ENCODE measurements at places on chromosomes 6 and 20. TPM values are rescaled to one million over a fixed set of nuclear protein-coding genes. Genes with fewer than 3 reads are reported as not detected.

Gene MOXD1
- total RNA-seq = 13.2 TPM

Gene COQ3
- total RNA-seq = 5.8 TPM

Gene HLA-DOA
- 1.7 TPM for total RNA-seq

Gene CST7
- total RNA-seq = not detected

Gene NOTCH4
- 4.7 TPM for total RNA-seq

Gene TENT5A
- 17.4 TPM for total RNA-seq

Gene LPA
- total RNA-seq = not detected

Gene SLC22A3
- total RNA-seq = 8.1 TPM

Gene TMEM217
- total RNA-seq = 0.99 TPM

Gene CAPN11
- total RNA-seq = not detected

- no peak for DNase-seq
These were observed at the start of gene F13A1 for GRCh38 chr6:6319952-6320811. Gene F13A1 (minus strand): TSS chr6:6320662. CDS start chr6:6318664, 1,998 bp downstream.

- DNase-seq = no peak
These were observed 86.7 kb downstream of the TRERF1 start for GRCh38 chr6:42365021-42365420.

- no peak for DNase-seq
These were observed 219.9 kb downstream of the ALDH8A1 start for GRCh38 chr6:134730013-134730412.

- DNase-seq = no peak
These were observed 90.7 kb upstream of the SASH1 start for GRCh38 chr6:148251891-148252290.

- peak; percentile 31 for DNase-seq
These were observed 225.3 kb upstream of the FAM83B start for GRCh38 chr6:54621285-54621684.

GRCh38 chr20:63747622-63748069 is 8.1 kb downstream of the SLC2A4RG start:
- DNase-seq = no peak

DNA sequence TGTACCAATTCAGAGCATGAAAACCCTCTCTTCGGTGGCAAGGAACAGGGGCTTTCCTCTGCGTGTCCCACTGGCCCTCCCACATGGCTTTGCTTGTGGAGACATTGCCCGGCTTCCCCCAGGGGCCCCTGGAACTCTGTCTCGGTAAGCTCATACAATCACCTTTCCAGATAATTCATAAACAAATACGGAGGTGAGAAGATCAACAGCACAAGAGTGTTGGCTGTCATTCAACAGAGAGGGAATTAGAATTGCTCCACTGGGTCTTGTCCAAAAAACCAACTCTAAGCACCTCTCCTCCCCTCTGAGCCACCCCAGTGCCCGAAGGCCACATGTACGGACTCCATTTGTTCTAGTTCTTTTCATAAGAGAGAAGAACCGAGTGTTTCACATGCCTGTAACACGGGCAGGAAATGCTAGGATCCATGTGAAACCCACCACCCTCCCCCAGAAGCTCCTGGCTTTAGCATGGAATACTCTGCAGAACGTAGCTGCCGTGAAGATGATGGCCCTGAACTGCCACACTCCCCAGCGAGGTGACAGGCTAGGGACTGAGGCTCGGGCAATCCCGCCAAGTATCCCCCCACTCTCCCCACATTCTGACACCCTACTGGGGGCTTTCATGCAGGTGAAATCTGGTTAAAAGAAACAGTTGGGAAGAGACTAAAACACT is 24.6 kb upstream of the FOXC1 start:
- DNase-seq = no peak

- DNase-seq = no peak
These were observed 3.6 kb downstream of the CPNE1 start for GRCh38 chr20:35661053-35661452.

DNA sequence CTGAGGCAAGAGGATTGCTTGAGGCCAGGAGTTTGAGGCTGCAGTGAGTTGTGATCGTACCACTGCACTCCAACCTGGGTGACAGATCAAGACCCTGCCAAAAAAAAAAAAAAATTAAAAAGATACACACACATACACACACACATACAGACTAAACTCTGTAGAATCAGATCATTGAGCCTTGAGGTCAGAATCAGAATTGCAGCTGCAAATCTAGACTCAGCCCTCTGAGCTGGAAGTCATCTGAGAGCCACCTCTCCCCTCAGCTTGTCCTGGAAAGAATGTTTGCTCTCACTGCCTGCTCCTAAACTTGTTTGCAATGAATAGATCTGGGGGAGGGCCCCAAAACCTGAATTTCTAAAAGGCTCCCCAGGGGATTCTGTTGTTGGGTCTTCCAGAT is 41.4 kb upstream of the ANGPT4 start:
- no peak for DNase-seq

GRCh38 chr6:35401514-35401913 is 50.6 kb upstream of the FANCE start:
- DNase-seq = peak; percentile 47

- DNase-seq = no peak
These were observed 1.4 kb upstream of the TSPYL4 start for GRCh38 chr6:116255246-116255800.

DNA sequence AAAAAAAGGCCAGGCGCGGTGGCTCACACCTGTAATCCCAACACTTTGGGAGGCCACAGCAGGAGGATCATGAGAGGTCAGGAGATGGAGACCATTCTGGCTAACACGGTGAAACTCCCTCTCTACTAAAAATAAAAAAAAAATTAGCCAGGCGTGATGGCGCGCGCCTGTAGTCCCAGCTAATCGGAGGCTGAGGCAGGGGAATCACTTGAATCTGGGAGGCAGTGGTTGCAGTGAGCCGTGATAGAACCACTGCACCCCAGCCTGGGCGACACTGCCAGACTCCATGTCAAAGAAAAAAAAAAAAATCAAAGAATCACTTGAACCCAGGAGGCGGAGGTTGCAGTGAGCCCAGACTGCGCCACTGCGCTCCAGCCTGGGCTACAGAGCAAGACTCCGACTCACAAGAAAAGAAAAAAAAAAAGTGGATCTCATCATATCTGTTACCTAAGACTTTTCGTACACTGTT is 4.2 kb downstream of the RBM39 start:
- DNase-seq = no peak

- DNase-seq = no peak
These were observed 147.3 kb upstream of the FOXQ1 start for GRCh38 chr6:1164600-1164999.

GRCh38 chr6:25088513-25088912 is 152.8 kb upstream of the RIPOR2 start:
- DNase-seq = no peak

DNA sequence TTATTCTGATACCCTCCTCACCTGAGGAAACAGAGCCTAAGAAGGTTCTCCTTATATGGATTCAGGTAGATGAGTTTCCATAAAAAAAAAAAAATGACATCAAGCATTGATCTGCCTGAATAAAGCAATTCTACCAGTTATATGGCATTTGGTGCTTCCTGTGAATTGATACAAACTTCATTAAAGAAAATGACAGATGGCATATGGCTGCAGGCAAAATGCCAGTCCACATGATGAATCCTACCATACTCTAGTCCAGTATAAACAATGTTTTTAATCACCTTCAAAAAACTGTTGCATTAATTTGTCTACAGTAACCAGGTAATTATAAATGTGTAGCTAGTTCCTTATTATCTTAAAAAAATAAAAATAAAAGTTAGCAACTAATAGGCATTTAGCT is 559.2 kb upstream of the FLRT3 start:
- DNase-seq = no peak

DNA sequence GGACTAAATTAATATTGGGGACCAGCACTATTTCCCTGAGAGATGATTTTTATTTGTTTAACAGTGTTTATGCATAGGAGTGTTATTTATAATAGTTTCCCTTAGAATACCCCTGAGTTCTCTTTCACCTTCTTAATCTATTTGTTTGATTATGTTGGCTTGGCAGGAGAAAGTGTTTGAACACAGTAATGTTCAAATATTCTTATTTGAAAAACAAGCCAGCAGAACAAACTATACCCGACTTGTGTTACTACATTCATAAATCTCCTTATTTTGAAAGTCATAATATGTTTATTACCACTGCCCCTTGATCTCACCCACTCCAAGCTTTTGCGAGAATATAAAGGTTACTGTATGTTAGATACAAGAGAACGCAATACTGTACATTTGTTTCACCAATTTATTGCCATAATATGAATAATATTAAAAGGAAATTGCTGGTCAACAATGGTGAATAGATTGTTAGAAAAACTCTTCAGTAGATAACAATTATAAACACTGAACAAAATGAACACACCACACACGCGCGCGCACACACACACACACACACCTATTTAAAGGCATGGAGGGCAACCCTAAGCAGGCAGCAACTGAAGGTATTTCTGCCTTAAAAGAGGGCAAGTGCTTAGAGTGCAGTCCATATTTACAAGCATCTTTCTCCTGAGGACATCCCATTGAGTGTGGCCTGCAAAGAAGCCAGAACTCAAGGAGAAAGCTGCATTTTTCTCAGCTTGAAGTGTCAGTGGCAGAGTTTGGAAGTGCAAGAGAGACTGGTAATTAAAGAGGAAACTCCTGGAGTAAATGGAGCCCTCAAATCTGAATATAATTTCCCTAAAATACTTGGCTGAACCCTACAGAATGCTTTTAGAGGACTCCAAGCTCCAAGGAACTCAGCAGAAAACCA is 279.4 kb upstream of the MAN1A1 start:
- no peak for DNase-seq

- DNase-seq = peak; percentile 88
These were observed 23.7 kb downstream of the HLA-A start for GRCh38 chr6:29965873-29966601.

GRCh38 chr6:100925749-100926148 is 44.6 kb upstream of the ASCC3 start:
- DNase-seq = no peak

DNA sequence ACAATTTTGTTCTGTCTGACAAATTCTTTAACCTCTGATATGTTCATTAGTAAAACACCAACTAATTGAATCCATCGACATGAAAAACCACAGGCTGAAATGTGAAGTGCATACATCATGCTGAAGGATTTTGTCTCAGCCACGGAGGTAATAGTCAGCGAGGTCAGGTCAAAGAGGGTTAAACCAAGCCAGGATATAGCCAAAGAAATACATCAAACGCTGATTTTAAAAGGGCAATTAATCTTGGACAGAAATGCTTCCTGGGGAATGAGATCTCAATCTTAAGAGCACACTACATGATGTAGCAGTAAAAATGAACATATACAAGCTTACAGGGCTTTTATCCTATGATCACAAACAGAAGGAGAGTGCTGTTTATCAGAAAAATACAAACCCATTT is 106.7 kb downstream of the PRDM1 start:
- no peak for DNase-seq

DNA sequence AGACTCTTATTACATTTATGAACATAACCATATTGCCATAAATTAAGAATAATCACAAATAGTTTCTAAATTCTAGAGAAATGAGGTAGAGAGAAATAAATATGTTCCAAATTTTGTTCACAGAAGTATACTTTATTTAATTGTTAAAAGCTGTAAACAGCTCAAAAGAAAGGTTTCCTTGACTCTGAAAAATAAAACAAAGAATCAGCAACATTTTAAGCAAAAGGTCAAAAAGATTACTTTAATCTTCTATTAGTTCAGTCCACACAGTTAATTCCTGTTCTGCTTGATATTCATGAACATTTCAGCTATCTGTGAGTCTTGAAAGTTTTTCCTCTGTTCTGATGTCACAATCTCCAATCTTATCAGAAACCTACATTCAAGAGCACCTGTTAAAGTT is 197.9 kb downstream of the GJA1 start:
- no peak for DNase-seq

DNA sequence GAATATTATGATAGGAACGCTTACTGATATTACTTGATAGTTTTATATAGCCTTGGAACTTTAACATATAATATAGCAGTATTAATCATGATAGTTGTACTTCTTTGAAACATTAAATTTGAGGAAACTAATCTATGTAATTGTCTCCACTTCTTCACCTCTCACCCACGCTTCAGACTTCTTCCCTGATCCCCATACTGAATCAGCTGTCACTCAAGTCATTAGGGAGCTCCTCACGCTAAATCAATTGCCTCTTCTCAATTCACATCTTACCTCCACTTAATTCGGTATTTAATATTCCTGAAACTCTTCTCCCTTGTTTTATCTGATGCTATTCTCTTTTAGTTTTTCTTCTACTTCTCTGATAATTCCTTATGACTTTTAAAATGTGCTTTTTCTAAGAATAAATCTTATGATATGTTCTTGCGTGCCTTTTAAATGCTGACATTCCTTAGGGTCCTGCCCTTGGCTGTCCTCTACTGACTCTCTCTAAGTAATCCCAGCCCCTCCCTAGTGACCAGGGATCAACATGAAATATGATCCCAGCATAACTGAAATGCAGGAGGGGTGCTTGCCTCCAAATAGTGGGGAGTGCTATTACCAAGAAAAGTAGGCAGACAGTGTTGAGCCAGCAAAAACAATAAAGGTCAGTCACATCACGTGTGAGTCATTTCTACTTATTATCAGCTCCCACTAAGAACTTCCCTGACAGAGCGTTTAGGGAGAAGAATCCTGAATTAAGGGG is 9.9 kb downstream of the ANKRD66 start:
- DNase-seq = no peak
